ENCODE measurements at places on chromosomes 2 and 18.
A peak's percentile ranks its signal among the peaks of the same experiment; 100 is the strongest.

GRCh38 chr2:137607722-137608318, 356.5 kb upstream of the HNMT start:
- DNase-seq: no peak

- no peak for DNase-seq
These were observed 40.3 kb upstream of the SIGLEC15 start for GRCh38 chr18:45785134-45785533.

DNA sequence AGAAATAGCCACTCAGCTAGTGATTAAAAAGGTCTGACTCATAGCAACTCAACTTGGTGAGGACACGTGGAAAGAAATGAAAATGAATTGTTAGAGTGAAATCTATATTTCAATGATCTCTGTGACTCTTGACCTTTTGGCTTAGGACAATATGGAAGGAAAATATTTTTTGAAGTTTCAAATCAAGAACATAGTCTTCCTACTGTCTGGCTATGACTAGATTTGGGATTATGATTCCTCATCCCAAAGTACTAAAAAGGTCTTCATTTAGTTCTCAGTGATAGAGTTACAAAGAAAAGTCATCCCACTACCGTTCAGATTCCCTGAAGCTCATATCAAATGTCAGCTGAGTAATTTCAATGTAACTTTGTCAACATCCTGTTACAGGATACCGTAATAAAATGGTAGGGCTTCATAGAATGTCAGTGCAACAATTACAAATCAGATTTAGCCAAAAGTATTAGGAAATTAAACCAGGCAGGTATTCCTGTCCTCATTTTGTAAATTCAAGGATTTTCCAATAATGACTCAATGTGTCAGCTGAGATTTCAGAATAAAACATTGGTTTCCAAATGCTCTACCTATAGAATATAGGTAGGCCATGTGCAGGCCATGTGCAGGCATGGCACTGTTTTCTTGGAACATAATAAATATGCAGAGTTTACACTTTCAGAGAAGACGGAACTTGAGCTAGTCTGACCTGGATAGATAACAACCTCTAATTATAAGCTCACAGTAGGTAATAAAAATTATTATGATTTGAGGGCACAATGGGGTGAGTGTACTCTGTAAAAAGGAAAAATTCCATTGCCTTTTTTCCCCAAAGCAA, 36.0 kb downstream of the ANKRD29 start:
- no peak for DNase-seq

DNA sequence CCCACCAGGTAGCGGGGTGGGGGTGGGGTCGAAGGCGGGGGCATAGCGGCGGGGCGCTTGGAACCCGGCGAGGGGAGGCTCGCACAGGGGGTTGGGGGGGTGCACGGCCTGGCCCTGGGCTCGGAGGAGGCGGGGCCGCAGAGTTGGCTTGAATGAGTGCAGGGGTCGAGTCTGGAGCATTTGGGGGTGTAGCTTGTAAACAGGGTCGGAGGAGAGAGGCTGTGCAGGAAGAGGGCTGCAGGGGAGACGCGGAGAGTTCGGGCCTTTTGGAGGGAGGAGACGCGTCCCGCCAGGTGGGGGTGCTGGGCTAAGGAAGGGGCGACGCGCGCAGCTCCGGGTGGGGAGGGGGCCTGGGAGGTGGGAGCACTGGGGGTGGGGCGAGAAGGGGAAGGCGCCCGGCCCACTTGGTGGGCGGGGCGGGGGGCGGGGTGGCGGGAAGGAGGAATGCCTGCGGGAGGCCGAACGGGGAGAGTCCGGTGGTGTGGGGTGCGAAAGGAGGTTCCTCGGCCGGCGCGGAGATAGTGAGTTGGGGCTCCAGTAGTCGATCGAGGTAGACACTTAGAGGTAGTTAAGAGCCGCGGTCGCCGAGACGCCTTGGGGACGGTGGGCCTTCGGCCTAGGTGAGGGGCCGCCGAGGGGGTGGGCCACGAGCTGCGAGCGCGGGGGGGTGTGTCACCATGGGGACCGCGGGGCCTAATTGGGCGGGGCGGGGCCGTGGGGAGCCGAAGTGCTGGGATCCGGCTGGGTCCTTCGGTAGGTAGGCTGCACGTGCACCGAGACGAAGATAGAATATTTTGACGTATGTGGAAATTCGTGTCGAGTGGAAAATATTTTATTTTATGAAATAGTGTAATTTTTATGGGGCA, 774 bp downstream of the MSH6 start:
- peak; percentile 66 for DNase-seq

GRCh38 chr2:170763232-170763631, 6.9 kb upstream of the ERICH2 start:
- DNase-seq: no peak

GRCh38 chr18:79445221-79445620, 49.5 kb downstream of the NFATC1 start:
- no peak for DNase-seq

- no peak for DNase-seq
These were observed 92.9 kb upstream of the RNF152 start for GRCh38 chr18:61985681-61986080.

- DNase-seq: no peak
These were observed 327.2 kb upstream of the PKDCC start for GRCh38 chr2:41720331-41721251.

DNA sequence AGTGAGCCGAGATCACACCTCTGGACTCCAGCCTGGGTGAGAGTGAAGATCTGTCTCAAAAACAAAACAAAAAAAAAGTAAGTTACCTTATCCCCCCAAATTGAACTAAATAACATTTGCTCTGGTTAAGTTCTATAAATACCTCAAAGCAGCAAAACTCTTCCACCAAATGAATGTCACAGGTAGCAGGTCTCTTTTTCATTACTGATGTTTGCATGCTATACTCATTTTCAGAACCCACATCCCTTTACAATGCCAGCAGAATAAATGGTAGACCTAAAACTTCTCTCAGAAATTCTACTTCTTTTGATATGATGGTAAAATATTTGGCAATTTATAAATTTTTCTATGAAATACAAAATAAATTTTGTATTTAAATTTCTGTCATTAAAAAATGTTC, 22.3 kb downstream of the INO80D start:
- no peak for DNase-seq

DNA sequence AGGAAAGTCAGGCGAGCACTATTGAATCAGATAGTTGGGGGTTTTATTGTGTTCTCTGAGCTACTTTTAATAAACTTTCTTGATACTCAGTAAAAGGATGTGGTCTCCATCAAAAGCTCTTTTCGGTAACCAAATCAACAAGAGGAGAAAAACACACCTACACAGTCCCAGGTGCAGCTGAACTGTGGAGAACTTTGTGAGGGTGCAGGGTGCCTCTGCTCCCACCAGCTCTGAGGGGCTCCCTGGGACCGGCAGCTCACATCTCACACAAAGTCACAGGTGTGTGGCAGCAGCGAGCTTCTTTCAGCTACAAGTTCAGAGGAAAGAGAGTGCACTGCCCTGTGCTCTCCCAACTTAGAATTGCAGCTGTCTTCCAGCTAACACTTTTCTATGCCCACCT, 650.4 kb downstream of the RNF144A start:
- peak; percentile 69 for DNase-seq

All from T-cell (primary cell).